Activated B cell treated with CpG ODN at 0.5 μM for 24 hours (primary cell): ENCODE measurements at places on chromosomes 13 and 19. TPM values are rescaled to one million over a fixed set of nuclear protein-coding genes. Genes with fewer than 3 reads are reported as not detected.

DNA sequence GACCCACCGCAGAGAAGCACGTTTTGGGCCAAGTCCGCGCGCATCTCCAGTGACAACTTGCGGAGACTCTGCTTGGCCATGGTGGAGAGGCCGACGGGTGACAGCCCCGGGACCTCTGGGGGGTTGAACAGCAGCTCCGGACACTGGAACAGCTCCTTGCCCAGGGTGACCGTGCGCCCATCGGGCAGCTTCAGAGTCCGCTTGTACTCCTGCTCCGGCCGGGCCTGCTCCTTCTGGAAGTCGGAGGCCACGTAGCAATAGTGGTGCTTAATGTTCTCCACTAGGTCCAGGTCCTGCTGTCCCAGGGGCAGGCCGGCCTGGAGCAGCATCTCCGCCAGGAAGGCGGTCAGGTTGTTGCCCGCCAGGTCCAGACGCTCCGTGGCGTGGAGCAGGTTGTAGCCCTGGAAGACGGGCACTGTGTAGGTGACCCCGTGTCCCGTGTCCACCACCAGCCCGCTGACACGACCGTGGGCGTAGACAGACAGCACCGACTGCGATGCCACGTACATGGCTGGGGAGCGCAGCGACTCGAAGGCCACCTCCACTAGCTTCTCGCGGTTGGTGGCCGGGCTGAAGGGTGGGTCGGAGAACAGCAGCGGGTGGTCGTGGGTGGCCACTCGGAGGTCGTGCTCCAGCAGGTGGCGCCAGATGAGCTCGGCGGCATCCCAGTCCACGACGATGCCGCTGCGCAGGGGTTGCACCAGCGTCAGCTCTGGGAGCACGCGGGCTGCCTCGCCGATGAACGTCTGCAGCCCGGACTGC is 743 bp downstream of the ACTL9 start:
- no peak for DNase-seq
- H3K27me3 ChIP-seq = peaks cover 36% of the 10 kb centered on the region
- H3K36me3 ChIP-seq = no peaks in the 10 kb centered on the region
- no peak overlapping the region for H3K27ac ChIP-seq
- peaks cover 4% of the 10 kb centered on the region for H3K4me1 ChIP-seq
- H3K4me3 ChIP-seq = no peak overlapping the region

DNA sequence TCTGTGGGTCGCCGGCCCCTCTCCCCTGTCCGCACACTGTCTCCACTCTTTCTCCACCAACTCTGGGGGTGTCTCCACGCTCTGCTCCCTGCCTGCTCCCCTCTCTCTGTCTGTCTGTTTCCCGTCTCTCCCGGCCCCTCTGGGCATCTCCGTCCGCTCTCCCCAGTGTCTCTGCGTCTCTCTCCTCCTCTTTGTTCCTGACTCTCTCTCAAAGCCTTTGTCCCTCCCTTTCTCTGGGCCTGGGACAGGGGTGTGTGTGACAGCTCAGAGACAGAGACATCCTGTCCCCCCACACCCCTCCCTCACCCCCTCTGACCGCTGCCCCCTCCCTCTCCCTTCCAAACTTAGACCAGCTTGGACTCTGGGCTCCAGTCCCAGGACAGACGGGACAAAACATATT is 668 bp upstream of the SBK3 start:
- peaks cover 2% of the 10 kb centered on the region for H3K4me1 ChIP-seq
- no peak overlapping the region for H3K4me3 ChIP-seq
- no peak overlapping the region for H3K27ac ChIP-seq

DNA sequence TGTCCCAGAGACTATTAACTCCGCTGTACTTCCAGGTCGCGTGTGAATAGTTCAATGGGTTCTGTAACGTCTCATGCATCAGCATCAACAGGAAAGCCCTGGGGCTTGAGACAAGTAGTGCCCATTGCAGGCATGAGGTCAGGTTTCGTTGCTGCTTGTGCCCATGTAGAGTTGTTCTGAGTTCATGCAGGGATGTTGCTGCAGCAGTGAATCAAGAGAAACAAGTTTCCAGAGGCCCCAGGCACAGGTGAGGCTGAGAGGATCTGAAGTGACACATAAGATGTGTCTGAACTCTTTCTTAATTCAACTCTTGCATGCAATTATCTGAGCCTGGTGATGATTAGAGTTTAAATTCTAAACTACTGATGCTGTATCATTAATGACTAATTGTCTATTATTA is 8.6 kb upstream of the ZNF283 start:
- DNase-seq = no peak
- H3K27ac ChIP-seq = no peak overlapping the region
- H3K27me3 ChIP-seq = peaks cover 29% of the 10 kb centered on the region

DNA sequence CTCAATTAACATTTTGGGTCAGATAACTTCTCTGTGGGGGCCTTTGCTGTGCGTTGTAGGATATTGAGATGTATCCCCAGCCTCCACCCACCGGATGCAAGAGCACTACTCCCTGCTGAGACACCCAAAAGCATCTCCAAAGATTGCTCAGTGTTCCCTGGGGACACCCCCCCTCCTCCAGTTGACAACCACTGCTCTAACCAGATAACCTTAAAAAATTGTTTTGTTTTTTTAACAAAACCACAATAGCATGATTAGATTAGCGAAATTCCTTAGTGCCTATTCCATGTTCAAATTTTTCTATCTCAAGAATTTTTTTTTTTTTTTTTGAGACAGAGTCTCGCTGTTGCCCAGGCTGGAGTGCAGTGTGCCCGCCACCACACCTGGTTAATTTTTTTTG is 2.6 kb upstream of the EPN1 start:
- H3K36me3 ChIP-seq = peaks cover 69% of the 10 kb centered on the region
- peak overlapping the region; percentile 50 for H3K27ac ChIP-seq
- peaks cover 43% of the 10 kb centered on the region for H3K4me1 ChIP-seq
- H3K27me3 ChIP-seq = no peaks in the 10 kb centered on the region
- no peak for DNase-seq

DNA sequence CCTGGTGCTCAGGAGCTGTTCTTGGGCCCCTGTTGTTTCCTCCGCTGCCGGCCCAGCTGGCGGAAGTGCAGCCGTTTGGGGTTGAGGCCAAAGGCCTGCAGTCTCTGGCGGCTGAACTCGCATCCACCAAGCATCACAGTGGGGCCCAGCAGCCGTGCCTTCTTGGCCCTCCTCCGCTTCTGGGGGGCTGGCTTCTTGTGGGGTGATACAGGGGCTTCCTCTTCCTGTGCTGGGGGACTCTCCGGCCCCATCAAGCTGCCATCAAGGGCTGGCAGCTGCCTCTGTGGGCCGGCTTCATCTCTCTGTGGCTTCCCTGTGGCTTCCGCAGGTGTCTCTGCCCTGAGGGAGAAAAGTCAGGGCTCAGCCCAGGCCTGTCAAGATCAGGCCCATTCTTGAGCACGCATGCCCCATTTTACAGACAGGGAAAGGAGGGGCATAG is 10.3 kb downstream of the ATG4D start:
- H3K4me3 ChIP-seq = peak overlapping the region; percentile 53
- peaks cover 38% of the 10 kb centered on the region for H3K4me1 ChIP-seq
- H3K36me3 ChIP-seq = peaks cover 74% of the 10 kb centered on the region
- H3K27me3 ChIP-seq = no peaks in the 10 kb centered on the region
- DNase-seq = peak; percentile 44

DNA sequence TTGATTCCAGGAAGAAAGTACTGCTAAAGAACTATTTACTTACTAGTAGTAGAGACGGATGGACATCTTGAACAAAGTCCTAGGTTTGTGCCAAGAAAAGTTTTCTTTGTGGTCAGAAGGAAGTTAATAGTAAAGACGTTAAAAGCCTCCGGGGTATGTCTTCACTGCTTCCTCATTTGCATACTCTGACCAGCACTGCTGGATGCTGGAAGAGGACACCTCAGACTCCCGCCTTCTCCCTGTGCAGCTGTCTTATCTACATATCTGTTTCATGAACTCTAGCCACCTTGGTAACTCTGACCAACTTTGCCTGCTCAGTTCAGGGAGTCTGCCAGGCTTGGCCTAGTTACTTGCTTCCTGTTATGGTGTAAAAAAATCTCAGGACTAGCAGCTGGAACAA is 1109.1 kb upstream of the MIR17HG start:
- H3K4me3 ChIP-seq = no peak overlapping the region
- no peak overlapping the region for H3K27ac ChIP-seq
- no peaks in the 10 kb centered on the region for H3K36me3 ChIP-seq
- no peaks in the 10 kb centered on the region for H3K4me1 ChIP-seq
- no peaks in the 10 kb centered on the region for H3K27me3 ChIP-seq

DNA sequence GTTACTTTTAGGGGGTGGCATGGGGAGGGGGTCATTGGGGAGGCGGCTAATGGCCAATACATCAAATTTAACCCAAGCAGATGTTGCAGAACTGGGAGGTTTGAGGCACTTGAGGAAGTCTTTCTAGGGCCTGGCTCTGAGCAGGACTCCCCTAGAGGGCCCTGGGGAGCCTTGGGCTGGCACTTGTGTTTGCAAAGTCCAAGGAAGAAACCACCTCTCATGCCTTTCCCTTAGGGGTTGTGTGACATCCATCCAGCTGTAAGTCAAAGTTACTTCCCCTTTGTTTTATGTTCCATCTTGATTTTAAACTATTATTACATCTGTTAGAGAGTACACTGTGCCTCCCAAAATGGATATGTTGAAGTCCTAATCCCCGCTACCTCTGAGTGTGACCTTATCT is 159.9 kb downstream of the KATNAL1 start:
- no peak for DNase-seq
- peaks cover 37% of the 10 kb centered on the region for H3K4me1 ChIP-seq
- H3K27ac ChIP-seq = peak overlapping the region; percentile 69

KIR2DL1 gene
- not detected in 2 replicates for total RNA-seq

ANKLE1 gene
- 7.9 and 9.1 TPM in 2 replicates for total RNA-seq
